ENCODE measurements at places on chromosomes 6 and 20.

DNA sequence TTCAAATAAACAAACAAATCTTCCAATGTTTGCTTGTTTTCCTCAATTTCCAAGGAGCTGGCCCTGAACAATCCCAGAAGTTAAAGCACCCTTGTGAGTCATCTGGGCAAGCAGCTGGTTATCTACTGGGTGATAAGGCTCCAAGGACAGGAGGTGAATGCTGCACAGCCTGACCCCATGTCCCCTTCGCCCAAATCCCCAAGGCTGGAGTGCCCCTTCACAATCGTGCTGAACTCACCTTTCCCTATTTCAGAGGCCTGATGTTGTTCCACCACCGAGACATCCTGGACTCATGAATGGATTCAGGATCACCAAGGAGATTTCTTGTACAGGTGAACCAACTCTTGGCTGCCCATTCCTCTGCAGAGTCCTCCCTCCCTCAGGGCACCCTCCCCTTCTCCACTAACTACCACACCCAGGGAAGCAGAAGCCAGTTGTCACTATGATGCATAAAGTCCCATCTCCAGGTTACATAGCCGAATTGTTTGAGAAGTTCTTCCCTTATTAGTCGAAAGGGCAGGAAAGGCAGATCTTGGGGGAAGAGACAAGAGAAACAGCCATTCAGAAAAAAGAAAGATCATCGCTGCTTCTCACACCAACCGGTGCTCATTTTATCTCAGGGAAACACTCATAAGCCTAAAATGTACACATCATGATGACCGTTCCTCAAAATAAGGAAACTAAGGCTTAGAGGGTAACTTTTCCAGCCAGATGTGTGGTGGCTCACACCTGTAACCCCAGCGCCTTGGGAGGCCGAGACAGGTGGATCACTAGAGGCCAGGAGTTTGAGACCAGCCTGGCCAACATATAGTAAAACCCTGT is 138.8 kb upstream of the RREB1 start:
- DNase-seq, result no peak

DNA sequence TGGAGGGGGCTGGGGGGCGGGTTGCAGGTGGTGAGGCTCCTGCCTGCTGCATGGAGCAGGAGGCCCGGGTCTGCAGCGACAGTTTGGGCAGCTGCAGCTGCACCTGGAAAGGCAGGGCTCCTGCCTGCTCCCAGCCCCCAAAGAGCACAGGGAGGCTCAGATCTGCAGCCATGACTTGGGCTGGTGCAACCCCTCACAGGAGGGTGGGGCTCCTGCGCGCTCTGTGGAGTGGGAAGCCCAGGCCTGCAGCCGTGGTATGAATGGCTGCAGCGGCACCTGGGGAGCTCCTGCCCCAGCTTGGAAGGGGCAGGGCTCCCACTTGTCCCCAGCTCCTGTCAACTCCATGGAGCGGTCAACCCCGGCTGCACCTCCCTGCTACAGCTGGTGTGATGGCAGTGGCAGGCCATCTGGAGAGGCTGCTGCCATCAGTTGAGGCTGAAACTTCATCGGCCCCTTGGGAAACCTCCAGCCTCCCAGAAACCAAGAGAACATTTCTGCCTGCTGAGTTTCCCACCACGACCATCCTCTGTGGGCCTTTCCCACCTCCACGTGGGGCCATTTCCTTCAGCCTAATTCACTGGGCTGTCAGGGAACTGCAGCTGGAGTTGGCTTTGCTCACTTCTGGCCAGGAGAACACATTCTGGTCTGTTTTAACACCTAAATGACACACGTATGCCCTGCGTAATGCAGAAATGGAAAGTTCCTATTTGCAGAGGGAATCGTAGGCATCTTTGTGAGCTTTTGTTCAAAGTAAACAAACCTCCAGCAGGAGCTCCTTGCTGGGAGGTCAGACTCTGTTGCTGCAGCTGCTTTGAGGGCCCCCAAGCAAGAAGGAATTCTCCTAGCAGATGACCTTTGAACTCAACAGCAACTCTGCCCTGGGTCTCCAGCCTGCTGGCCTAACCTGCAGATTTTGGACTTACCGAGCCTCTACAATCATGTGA is 429.0 kb downstream of the PREX1 start:
- DNase-seq, result no peak

DNA sequence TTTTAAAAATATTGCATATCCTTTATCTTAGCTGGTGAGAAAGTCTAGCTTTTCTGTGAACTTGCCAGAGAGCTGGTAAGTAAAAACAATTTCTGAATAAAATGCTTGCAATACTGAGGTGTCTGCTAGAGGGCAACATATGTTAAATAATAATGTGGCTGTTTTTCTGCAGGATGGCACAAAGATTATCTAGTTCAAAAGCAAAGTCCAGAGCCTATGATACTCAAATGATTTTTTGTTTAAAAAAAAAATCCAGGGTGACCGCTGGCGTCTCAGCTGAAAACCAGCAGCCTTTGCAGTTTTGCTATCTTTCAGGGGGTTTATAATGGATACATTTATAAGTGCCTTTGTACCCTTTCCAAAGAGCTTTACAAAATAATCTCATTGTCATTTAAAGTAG is 194.9 kb downstream of the PHACTR1 start:
- DNase-seq, result no peak

- no peak for DNase-seq
Observed at GRCh38 chr6:32975886-32976285, 7.5 kb downstream of the BRD2 start.

All from AG09319 (cell line).